SJCRH30 (cell line): ENCODE measurements at places on chromosomes 6 and 20.

GRCh38 chr6:63121166-63121565 is 90.1 kb upstream of the FKBP1C start:
- no peak for DNase-seq

- no peak for DNase-seq
Measured at GRCh38 chr6:34496103-34496685, 30.3 kb downstream of the PACSIN1 start.

- DNase-seq = no peak
Measured at GRCh38 chr20:32672394-32672981, 1.3 kb downstream of the C20orf203 start.

- DNase-seq = no peak
Measured at GRCh38 chr6:31464252-31465184, 33.4 kb upstream of the MICB start.

DNA sequence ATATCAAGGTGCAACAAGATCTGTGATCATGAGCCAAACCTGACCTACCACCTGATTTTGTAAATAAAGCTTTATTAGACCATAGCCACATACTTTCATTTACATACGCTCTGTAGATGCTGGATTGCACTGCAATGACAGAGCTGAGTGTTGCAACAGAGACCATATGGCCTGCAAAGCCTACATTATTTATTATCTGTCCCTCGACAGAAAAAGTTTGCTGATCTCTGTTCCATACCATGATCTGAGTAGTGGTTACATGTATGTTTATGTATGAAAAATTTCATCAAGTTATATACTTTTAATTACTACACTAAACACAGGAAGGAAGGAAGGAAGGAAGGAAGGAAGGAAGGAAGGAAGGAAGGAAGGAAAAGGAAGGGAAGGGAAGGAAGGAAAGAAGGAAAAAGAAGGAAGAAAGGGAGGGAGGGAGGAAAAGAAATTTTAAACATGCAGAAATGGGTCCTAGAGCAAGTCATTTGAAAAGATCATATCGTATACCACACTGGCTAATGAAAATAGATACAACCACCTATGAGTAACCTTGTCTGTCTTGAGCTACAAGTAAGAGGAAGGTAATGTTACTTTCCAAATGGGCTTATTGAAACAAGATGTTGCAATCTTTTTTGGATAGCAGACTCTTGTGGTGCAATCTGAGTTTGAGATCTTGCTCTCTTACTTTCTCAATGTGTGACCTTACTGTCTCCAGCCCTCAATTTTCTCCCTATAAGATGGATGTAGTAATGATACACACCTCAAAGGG is 441.0 kb downstream of the KIF16B start:
- no peak for DNase-seq

- DNase-seq = peak; percentile 98
Measured at GRCh38 chr20:62281161-62281933, 21.4 kb upstream of the ADRM1 start.

DNA sequence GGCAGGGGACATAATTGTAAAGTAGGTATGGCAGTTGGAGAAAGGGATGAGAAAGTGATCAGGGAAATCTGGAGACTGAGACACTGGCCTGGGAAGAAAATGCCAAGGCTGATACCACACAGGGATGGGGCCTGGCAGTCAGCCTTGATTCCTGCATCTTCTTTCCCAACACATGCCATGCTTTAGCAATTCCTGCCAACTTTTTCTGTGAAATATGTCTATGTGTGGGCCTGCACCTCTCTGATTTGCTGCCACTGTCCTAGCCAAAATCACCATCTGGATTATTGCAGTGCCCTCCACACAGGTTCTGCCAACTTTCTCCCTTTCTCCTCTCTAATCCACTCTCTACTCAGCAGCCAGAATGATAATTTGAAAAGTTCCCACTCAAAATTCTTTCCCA is 759.8 kb upstream of the CITED2 start:
- DNase-seq = no peak

- no peak for DNase-seq
Measured at GRCh38 chr6:41058783-41059181, 5.8 kb downstream of the APOBEC2 start.

DNA sequence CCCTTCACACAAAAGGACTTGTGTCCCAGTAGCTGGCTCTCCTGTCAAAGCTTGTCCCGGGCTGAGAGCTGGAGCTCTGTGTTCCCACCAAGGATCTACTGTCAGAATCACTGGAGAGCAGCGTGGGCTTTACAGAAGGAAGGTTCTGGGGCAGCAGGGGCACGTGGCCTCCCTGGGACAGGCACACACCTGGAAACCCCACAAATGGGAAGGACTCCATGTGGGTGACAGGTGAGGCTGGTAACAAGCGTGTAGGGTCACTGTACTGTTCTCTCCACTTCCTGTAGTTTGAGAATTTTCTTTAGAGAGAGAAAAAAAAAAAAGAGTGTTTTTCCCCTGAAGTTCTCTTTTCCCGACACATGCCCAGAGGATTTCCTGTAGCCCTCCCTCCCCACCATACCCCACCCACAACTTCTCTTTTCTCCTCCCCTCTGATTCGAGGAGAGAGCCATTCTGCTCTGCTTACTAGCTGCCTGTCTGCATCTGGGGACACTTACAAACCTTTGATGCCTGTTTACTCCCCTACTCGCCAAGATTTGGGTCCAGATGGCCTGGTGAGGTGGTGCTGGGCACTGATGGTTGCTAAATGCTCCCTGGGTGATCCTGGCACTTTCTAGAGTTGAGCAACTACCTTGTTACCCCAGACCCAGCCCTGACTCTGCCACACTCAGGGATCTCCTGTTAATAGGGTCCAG is 84.1 kb upstream of the SIRPA start:
- no peak for DNase-seq

DNA sequence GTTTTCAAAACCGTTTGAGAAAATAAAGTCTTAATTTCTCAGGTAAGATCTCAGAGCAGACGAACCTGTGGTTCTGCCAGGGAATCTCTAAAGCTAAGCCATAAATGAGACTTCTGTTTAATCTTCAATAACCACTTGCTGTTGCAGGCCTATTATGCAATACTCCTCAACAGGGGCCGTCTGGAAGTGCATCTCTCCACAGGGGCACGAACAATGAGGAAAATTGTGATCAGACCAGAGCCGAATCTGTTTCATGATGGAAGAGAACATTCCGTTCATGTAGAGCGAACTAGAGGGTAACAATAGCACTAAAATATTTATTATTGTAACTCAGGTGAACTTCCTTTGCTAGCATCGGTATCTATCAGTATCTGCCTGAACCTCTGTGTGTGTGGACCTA is 223.7 kb downstream of the ARHGAP18 start:
- DNase-seq = no peak

GRCh38 chr6:111118826-111119225 is 31.5 kb downstream of the SLC16A10 start:
- DNase-seq = no peak

- DNase-seq = no peak
Measured at GRCh38 chr6:159978291-159979135, 9.6 kb downstream of the IGF2R start.

DNA sequence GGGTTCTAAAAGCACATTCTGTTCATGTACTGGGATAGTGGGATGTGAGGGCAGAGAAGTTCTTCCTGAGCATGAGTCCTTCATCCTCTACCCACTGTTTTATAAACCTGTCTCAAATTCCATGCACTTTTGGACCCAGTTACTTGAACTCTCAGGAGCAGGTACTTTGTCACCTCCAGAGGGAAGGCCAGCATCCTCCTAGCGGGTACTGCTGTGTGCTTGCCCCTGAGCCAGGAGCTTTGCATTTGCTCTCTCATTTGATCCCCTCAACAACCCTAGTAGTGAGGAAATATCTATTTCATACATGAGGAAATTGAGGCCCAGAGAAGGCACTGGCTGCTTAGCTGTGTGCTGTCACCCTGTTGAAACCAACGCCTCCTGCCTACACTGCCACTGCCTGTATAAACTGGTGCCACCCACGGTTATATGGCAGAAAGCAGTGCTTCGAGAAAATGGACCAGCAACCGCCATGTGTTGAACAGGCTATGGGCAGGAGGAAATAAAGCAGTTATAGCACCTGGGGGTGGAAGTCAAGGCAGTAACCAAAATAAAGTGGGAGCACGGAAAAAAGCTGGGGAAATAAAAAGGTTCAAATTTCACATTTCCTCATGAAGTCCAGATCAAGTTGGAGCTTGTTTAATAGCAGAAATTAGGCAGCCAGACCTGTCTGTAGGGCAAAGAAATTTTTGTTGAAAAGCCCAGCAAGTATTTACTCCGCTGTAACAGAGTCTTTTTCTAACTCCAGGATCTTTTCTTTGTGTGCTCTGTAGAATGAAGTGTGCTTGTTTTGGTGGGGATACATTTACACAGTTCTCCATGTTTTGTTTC is 38.0 kb downstream of the KLHL31 start:
- DNase-seq = no peak

DNA sequence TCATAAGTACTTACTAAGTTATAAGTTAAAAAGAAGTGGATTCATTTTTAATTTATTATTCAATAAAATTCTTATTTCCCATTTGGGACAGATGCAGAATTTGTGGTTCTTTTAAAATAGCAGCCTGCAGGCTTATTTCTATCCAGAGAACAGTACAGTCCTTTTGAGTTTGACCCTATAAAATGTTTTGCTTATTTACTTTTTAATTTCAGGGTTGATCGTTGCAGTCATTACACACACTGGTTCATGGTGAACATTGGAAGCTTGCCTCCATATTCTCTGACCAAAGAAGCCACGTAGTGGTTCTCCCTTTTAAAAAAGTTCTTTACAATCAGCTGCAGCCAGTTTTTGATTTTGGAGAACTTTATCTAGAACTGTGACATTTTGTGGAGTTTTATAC is 122.9 kb upstream of the PDE7B start:
- no peak for DNase-seq

GRCh38 chr6:34074064-34074742 is 71.7 kb downstream of the GRM4 start:
- DNase-seq = no peak

DNA sequence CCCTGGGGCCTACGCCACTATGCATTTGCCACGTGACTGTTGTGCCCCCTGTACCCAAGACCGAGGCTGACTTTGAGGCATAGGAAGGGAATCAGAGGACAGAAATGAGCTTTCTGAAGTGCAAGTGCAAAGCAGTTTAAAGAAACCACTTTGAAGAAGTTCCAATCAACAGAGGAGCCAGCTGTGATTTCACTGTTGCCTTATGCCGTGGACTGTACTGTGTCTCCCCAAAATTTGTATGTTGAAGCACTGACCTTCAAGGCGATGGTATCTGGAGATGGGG is 111.1 kb downstream of the JPH2 start:
- no peak for DNase-seq

- no peak for DNase-seq
Measured at GRCh38 chr6:127100510-127101140, 17.8 kb upstream of the RSPO3 start.

GRCh38 chr20:5652626-5653553 is 97.3 kb upstream of the SHLD1 start:
- DNase-seq = no peak

DNA sequence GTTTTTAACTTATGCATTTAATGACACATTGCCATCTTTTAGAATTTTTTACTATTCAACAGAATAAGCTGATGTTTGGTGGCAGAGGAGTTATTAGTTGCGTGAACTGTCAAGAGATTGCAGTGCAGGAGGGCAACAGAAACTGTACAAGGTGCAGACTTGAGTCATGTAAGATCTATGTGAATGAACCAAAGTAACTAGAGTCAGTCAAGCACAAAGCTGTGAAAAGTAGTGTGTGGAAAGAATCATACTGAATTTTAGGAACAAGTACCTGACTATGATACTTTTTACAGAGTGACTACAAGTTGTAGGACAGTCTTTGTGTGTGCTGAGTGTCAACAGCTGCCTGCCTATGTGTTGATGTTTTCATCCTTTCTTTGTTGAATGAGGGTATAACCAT is 2.7 kb upstream of the C6orf163 start:
- DNase-seq = no peak

- no peak for DNase-seq
Measured at GRCh38 chr6:106037060-106037459, 49.1 kb upstream of the PRDM1 start.

DNA sequence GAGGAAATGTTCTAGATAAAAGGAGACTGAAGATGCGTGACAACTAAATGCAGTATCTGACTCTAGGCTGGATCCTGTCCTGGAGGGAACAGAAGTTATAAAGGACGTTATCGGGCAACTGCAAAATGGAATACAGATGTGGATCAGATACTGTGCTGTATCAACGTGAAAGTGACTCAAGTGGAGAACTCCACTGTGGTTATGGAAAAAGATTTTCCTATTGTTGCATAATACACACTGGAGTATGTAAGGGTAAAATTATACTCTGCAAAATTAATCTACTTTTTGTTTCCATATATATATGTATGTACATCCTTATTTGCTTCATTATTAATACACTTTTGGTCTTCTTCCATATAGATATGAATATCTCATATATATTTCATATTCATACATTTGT is 654.0 kb downstream of the QKI start:
- DNase-seq = no peak

GRCh38 chr20:11271319-11271718 is 597.5 kb upstream of the JAG1 start:
- no peak for DNase-seq

- no peak for DNase-seq
Measured at GRCh38 chr6:44699851-44700250, 312.3 kb downstream of the CDC5L start.

DNA sequence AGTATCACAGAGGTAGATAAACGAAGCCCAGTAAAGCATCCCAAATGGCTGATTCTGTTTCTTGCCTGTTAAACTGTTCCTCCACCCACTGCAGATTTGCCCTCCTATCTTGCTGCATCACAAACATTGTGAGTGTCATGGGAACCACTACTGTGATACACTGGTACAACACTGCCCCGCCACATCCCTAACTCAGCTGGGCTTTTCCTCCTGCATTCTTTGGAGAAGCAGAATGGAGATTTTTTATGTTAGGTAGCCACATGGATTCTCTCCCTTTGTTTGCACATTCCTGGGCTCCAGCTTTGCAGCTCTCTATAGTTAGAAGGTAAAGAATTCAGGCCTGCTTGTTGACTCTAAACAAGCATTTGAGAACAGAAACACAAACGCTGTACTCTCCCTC is 234.1 kb downstream of the TMEM242 start:
- DNase-seq = peak; percentile 9

DNA sequence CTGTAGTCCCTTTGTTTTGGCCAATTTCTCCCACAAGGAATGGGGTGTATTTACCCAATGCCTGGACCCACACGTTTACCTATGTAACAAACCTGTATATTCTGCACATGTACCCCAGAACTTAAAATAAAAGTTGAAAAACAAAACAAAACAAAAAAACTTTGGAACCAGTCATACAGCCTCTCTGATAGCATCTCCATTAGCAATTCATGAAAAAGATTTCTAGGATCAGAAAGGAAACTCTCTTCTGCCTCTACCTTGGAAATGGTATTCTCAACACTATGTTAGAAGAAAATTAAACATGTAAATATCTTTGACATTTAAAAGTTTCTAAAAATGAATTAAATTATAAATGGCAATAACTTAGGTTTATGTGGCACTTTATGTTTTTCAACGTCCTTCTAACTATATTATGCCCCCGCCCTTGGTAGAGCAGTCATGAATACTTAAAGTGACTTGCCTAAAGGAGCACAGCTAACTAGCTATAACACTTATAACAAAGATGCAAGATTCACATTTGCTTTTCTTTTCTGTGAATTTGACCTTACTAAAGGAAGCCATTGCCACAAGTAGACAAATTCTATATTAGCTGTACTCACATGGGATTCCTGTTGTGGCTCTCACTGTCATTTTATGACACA is 147.5 kb upstream of the FKBP1C start:
- no peak for DNase-seq
